ENCODE measurements at places on chromosomes 13 and 19.

- DNase-seq: no peak
Observed at GRCh38 chr13:112849500-112849899, 119.5 kb upstream of the MCF2L start.

GRCh38 chr19:16044746-16045145, 31.5 kb upstream of the TPM4 start:
- no peak for DNase-seq

- peak; percentile 63 for DNase-seq
Observed at GRCh38 chr19:16076154-16076957, at the start of gene TPM4. TPM4 (plus strand) TSS chr19:16076495; CDS start chr19:16076566, 71 bp downstream.

GRCh38 chr19:53874606-53874990, 6.9 kb downstream of the MYADM start:
- DNase-seq: no peak

GRCh38 chr13:33879118-33879517, 61.2 kb downstream of the RFC3 start:
- no peak for DNase-seq

GRCh38 chr19:8137425-8137824, 12.0 kb downstream of the FBN3 start:
- no peak for DNase-seq

- DNase-seq: no peak
Observed at GRCh38 chr19:33302974-33303790, 848 bp upstream of the CEBPA start.

DNA sequence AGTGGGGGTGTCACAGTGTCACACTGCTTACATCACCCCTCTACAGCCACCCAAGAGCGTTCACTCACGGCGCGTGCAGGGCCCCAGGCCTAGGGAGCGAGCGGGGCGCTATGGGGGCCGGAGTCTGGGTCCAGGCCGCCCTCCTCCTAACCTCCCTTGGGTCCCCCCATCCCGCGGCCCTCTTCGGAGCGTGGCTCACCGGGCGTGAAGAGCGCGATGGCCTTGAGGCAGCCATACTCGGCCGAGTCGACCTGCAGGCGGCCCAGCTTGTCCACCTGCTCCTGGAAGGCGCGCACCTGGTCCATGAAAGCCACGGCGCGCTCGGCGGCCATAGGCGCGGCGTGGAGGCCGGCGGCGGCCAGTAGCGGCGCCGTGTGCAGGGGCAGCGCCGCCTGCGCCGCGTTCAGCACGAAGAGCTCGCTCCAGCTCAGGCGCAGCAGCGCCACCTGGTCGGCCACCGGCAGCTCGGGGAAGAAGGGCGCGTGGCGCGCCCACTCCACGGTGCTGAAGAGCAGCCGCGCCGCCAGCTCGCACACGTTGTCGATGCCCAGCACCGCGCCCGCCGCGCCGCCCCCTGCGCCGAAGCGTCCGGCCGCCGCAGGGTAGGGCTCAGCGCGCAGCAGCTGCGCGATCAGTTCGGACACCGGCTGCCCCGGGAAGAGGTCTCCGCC, 9.4 kb downstream of the OCEL1 start:
- DNase-seq: no peak

GRCh38 chr13:43626994-43627393, 159.8 kb downstream of the ENOX1 start:
- no peak for DNase-seq

DNA sequence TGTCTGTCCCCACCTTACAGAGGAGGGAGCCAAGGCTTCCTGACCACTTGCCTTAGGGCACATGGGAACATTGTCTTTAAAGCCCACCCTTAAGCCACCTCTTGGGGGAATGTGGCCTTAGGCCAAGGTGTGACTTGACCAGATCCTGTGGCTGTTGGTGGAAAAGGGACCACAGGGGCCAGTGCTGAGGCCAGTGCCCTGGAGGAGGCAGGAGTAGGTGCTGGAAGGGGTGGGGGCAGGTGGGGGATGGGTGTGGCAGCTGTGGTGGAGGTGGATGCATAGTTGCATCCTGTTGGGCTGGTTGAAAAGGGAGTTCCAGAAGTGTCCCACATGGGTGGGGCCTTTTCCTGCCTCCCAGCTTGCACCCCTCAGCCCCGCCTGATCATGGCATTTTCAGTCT, 44.8 kb downstream of the DNM2 start:
- no peak for DNase-seq

DNA sequence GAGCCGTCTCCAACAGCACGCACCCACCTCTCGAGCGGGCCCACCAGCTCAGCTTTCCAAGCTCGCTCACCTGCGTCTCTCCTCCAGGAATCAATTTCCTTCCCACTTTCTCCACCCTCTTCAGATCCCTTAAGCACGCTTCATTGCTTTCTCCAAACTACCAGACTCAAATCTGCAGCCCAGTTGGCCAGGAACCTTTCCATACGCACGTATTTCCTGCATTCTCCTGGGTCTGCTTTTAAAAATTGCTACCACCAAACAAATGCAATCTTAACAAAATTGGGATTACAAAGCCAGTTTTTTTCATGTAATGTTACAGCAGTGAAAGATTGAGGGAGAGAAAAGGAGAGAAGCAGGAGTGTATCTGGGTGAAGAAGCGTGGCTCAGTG, 1.5 kb downstream of the ENOX1 start:
- no peak for DNase-seq

DNA sequence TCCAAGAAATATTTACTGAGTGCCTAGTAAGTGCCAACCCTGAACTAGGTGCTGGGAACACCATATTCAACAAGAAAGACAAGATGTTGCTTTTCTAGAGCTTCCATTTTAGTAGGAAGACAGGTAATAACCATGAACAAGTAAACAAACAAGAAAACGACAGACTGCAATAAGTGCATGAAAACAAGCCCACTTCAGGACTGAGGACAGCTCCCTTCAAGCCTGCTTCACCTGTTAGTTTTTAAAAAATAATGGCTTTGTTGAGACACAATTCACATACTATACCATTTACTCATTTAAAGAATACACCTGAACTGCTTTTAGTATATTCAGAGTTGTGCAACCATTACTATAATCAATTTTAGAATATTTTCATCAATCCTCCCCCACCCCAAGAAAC, 30.4 kb downstream of the CYP4F22 start:
- no peak for DNase-seq

GRCh38 chr13:113141601-113141970, 16.9 kb upstream of the PROZ start:
- DNase-seq: no peak

GRCh38 chr13:29361716-29362115, 233.8 kb downstream of the SLC7A1 start:
- DNase-seq: no peak

DNA sequence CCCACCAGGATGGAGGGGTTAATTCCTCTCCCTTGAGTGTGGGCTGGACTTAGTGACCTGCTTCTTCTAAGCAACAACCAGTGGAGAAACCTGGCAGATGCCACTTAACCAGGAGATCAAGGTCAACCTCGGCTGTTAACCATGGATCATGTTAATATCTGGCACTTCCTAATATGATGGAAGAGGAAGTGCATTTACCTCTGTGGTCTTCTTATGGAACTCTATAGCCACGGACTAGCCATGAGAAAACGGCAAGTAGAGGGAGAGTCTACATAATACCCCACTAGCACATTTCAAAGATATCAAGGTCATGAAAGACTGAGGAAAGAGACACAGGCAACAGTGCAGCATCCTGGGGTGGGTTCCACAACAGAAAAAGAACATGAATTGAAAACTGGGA, 31.4 kb downstream of the MLLT1 start:
- DNase-seq: no peak

DNA sequence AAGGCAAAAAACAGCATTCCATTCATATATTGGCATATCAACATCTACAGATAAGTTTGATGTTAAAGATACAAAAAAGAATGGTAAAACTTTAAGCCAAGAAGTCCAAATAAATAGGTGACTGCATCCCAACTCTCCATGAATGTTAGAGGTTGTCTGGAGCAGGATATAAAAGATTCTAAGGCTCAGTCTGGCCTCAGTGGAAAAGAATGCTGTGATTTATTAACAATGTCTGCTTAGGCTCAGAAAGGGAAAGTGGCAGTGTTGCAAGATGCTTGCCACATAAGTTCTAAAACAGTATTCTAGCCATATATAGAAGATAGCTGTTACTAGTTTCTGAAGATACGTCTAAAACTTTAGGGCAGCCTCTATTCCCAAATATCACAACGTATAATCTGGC, 179.8 kb upstream of the NBEA start:
- no peak for DNase-seq

DNA sequence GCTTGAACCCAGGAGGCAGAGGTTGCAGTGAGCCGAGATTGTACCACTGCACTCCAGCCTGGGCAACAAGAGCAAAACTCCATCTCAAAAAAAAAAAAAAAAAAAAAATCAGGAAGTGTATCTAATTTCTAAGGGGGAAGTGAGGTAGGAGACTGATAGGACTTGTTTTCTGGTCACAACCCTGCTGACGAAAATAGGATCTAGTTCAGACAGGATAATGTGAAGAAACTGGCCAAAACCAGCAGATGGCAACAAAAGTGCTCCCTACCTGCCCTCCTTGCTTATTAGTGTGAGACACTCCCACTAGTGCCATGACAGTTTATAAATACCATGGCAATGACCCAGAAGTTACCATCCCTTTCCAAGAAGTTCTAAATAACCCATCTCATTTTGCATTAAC, 36.0 kb upstream of the KPNA3 start:
- DNase-seq: no peak

- DNase-seq: no peak
Observed at GRCh38 chr19:55165952-55166529, 372 bp downstream of the DNAAF3 start.

- no peak for DNase-seq
Observed at GRCh38 chr13:42893214-42893671, 98.8 kb downstream of the EPSTI1 start.

- DNase-seq: no peak
Observed at GRCh38 chr13:113794764-113795173, 35.7 kb downstream of the TMEM255B start.

DNA sequence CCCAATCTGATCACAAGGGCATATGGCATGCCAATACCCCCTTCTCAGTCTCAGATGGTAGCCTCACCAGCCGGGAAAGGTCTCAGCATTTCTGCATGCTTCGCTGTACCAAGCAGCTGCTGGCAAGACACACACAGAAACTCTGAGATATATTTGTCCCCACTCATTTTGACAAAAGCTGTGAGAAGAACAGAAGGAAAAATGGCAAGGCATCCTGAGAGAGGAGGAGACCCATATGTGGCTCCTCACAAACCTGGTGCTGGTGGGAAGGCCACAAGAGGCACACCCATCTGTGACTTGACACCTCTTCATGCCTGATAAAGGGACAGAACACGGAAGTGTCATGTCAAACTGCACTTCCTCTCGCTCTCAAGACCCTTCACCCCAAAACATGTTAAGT, 36.7 kb upstream of the DOCK9 start:
- DNase-seq: no peak

- DNase-seq: no peak
Observed at GRCh38 chr19:15379999-15380647, 536 bp upstream of the AKAP8 start.

- no peak for DNase-seq
Observed at GRCh38 chr13:66273011-66273410, 957.1 kb downstream of the PCDH9 start.

DNA sequence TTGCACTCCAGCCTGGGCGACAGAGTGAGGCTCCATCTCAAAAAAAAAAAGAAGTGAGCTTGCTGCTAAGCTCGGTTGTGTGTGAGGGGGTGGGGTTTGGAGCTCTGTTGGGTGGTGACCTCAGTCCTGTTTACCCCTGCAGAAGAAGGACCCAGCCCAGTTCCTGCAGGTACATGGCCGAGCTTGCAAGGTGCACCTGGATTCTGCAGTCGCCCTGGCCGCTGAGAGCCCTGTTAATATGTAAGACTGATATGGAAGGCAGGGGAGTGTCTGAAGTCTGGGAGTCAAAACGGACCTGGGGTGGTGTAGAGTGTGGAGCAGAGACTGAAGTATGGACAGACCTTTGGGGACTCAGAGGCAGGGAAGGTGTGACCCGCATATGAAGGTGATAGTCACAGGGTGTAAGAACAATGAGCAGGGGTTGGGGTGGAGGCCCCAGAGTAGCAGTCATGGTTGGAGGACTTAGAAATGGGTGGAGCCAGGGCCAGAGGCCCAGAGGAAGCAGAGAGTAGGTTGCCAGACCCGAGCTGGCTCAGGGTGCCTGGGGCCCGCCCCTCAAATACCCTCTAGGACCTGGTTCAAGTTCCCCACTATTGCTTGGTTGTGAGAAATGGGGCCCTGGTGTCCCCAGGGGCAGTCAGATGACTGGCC, 13.2 kb downstream of the CLASRP start:
- no peak for DNase-seq

DNA sequence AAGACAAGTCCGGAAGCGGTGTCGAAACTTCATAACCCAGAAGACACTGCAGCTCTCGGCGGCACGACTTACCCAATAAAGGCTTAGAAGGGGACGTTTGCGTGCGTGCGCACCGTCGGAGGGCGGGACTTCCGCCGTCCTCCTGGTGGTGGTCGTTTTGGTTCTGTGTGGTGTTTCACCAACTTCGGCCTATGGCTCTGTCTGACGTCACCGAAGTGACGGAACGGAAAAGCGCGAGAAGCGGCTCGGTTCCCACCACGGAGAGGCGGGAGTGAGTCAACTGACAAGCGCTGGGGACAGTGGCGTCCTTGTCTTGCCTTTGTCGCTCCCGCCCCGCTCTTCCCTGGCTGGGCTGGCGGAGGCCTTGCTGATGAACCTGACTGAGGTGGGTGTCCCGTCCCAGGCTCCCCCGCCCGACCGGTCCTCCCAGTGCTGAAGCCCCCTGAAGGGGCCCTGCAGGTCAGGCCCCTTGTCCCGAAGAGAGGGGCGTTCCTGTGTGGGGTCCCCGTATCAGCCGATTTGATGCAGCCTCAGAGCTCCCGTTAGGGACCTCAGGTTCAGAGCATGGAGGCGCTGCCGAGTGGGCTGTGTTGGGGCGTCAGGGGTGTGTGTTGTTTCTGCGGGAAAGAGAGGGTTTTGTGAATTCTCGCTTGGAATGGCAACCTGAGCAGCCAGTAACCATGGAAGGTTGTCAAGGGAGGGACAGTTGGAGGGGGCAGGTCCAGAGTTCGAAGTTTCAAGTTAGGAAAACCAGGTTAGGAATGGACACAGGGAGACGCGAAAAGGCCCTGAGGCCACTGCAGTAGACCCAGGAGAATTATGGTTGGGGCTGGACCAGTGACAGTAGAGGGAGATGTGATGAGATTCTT, at the start of gene ZNF548:
TSS of gene ZNF548 (plus strand) at position 125 of the 869 bp plus-strand sequence. CDS start at position 371, 246 bp downstream.
- DNase-seq: peak; percentile 91

GRCh38 chr13:101149735-101150384, 266.4 kb downstream of the NALCN start:
- DNase-seq: no peak

GRCh38 chr19:5579697-5580096, 11.9 kb upstream of the TINCR start:
- DNase-seq: no peak

DNA sequence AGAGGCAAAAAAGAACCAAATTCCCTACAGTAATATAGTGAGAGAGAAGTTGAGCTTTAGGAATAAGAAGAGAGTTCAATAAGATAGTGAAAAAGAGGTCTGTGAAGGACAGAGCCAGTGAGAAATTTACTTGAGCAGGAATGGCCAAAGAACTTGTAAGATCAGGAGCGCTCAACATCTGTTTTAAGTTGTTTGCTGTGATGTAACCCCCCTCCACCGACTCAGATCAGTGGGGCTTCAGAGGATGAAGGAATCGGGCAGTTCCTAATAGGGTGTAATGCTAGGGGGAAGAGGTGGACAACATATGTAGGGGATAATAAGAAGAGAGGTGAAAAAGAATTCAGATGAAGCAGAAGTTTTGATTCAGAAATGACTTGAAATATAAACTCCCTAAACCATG, 85.3 kb upstream of the FNDC3A start:
- no peak for DNase-seq

Measured in stimulated activated CD4-positive, alpha-beta T cell treated with anti-CD3 and anti-CD28 coated beads, TNF-alpha, amount 100 ng/mL, for 1 hour (primary cell).